ENCODE measurements at places on chromosomes 11 and 22. TPM values are rescaled to one million over a fixed set of nuclear protein-coding genes. Genes with fewer than 3 reads are reported as not detected.

GRCh38 chr11:42410251-42410955 lies 901.4 kb upstream of the API5 start:
- DNase-seq: no peak

- no peak for DNase-seq
Observed at GRCh38 chr22:28981818-28982499, 79.7 kb downstream of the C22orf31 start.

GRCh38 chr11:11476499-11476898 lies 123.4 kb upstream of the CSNK2A3 start:
- DNase-seq: no peak

DNA sequence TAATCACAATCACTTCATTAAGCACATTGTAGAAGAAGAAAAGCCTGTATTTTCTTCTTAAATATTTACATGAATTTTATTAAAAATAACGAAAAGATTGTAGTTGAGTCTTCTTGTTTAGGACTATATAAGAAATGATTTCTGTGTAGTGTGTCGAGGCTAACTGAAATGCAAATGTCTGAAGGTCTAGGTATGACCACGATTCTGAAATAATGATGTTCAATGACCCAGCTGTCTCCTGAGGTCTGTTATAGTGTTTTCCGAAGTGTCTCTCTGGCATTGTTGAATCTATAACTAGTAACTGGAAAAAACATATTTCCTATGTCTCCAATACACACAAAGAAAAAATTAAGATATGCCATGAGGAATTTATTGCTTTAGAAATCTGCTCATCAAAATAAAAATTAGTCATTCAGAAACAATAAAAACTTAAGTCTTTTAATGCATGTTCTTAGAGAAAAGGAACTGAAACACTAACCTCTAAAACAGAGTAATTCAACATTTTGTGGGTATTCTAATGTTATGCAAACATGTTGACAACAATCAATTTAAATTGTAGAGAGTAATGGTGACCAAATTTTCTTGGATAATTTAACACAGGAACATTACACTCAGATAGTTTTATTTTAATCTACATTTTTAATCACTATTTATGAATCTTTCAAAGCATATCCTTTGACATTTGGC lies 55.0 kb downstream of the CASP12 start:
- no peak for DNase-seq

DNA sequence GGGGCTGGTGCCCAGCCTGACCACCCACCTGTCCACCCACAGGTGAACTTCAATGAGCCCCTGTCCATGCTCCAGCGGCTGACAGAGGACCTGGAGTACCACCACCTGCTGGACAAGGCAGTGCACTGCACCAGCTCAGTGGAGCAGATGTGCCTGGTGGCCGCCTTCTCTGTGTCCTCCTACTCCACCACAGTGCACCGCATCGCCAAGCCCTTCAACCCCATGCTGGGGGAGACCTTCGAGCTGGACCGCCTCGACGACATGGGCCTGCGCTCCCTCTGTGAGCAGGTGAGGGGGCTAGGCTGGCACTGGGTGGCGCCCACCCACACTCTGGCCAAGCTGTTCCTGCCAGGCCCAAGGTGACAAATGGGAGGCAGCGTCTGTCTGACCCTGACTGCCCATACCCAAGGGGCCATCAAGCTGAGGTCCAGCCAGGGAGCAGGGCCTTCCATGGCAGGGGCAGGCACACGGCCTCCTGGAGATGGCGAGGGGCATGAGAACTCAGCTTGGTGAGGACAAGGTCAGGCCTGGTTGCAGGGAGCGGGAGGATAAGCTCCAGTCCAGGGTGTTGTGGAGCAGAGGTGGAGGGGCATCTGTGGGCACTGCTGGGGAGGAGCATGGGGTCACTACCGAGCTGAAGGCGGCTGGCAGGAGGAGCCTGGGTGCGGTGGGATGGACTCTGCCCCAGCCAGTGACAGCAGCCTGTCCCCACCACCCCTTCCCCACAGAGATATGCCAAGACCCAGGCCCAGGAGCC lies 77.7 kb downstream of the MORC2 start:
- DNase-seq: peak; percentile 82

- DNase-seq: no peak
Observed at GRCh38 chr22:45099961-45100360, 63.8 kb upstream of the NUP50 start.

- no peak for DNase-seq
Observed at GRCh38 chr11:128497061-128497775, 90.1 kb downstream of the ETS1 start.

- DNase-seq: no peak
Observed at GRCh38 chr11:75911459-75911858, 96.4 kb downstream of the UVRAG start.

- no peak for DNase-seq
Observed at GRCh38 chr11:28702871-28703270, 594.7 kb downstream of the METTL15 start.

- DNase-seq: no peak
Observed at GRCh38 chr11:102154806-102155205, 44.6 kb downstream of the YAP1 start.

- DNase-seq: no peak
Observed at GRCh38 chr22:47533961-47534803, 771.7 kb downstream of the TBC1D22A start.

GRCh38 chr22:38205261-38206128 lies 3.7 kb downstream of the MAFF start:
- no peak for DNase-seq

DNA sequence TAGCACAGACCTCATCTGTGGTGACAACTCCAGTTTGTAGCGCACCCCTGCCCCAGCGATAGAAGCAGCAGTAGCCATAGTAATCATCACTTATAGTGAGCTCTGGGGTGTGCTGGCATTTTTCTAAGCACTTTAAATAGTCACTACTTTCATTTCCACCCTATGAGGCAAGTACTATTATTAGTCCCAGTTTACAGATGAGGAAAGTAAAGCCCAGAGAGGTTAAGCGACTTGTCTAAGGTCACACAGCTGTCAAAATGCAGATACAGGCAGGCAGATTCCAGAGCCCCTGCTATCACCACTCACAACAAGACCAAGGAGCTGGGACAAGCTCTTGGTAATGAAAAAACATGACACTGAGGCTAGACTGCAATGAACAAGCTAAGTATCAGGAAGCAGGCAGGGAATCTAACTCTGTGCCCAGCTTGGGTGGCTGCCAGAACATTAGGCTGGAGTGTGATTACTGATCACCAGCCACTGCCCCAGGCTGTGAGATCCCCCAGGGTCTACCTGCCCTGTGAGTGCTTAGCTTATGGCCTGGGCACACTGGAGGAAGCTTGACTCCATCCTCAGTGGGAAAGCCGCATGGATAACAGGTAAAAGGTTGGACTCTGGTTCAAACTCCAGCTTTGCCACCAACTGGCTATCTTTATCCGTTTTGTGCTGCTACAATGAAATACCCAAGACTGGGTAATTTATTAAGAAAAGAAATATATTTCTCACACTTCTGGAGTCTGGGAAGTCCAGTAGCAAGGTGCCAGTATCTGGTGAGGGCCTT lies 561.1 kb downstream of the MN1 start:
- no peak for DNase-seq

DNA sequence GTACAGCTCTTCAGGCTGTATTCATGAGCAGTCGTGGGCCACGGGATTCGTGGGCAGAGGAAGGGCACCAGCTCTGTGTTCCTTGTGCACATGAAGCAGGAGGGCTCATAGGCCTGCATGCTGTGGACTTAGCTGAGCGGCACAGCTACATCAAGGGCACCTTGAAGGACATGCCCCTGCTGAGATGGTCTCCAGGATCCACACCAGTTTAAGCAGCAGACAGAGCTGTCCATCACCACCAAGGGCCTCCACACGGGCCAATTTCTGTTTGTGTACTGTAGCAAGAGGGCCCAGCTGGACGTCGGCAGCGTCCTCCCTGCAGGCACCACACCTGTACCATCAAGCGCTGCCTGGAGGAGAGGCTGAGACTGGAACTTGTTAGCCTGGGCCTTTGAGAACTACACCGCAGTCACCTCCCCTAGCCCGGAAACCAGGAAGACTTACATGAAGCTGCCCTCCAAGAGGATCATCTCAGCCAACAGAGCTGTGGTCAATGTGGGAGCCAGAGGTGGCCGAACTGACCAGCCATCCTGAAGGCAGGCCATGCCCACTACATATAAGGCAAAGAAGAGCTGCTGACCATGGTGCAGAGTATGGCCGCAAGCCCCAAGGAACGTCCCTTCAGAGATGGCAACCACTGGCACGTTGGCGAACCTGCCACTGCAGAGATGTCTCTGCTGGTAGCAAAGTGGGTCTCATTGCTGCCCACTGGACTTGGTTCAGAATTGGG lies 32.7 kb upstream of the GNB1L start:
- no peak for DNase-seq

DNA sequence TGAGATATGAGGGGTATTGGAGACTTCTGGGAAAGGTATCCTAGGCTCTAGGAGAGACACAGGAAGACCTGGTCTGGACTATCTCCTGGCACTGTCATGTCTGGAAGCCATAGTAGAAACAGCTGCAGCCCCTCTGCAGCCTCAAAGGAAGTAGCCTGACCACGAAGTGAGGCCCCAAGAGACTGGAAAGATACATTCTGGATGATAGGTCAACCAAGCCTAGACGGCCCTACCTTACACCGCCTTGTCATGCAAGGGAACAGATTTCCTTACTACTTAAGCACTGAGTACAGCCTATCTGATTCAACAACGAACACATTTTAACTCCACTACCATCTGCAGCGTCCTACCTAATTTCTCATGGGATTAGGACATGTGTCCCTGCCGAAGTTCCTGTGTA lies 31.1 kb downstream of the UQCR10 start:
- DNase-seq: no peak

GRCh38 chr11:118653684-118654390 lies 25.6 kb downstream of the TREH start:
- DNase-seq: no peak

DNA sequence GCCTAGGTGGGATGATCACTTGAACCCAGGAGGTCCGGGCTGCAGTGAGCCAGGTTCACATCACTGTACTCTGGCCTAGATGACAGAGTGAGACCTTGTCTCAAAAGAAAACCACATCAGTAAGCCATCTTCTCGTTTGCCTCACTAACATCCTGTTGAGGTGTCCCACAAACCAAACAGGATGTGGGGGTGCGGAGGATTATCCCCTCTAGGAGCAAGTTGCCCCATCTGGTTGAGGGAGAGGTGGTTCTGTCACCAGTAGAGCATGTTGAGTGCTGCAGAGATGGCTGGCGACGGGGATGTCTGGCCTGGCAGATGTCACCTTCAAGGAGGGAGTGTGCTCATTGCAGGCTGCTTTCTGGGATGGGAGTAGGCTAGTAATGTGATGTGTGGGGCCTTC lies 72.4 kb downstream of the ZNRF3 start:
- no peak for DNase-seq

- DNase-seq: no peak
Observed at GRCh38 chr22:45242778-45243191, 2.1 kb upstream of the KIAA0930 start.

GRCh38 chr11:72642884-72643522 lies 31.2 kb downstream of the PDE2A start:
- no peak for DNase-seq

DNA sequence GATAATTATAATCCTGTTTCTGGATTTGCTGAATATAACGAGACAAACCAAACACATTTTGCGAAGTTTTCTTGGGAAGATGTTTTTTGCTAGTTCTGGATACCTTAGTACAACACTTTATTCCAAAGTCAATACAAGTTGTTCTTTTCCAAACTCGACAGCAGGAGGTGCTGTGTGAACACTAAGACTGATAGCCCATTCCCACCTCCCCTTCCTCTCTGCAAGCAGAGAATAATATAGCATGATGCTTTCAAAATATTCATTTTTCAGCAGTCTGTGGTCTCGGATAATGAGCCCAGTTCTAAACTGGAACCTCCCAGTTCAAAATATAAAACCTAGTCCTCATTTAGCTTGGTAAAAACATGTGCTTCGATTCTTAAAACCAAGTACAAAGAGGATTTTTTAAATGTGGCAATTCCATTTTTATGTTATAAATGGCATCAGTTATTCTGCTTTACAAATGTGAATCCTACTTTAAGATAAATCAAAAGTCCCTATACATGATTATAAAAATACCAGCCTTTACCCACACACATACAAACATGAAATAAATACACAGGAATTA lies 129.1 kb downstream of the DCDC1 start:
- no peak for DNase-seq

- no peak for DNase-seq
Observed at GRCh38 chr11:62702246-62702645, 5.0 kb downstream of the BSCL2 start.

DNA sequence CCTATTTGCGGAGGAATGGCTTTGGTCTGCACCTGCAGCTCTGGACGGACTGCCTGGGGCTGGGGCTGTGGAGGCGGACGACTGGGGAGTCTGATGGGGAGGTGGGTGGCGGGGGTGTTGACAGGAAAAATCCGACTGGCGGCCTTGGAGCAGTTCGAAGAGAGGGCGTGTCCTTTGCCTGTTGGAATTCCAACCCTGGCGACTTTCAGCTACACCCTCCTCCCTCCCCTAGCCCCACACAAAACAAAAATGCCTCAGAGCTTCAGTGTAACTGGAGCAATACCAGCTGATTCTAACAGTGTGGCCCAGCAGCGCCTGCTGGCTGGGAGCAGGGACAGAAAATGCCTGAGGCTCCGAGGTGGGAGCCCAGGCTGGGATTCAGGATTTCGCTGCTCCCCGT lies 85.4 kb downstream of the ATXN10 start:
- no peak for DNase-seq

GRCh38 chr11:38305682-38306081 lies 1707.6 kb upstream of the RAG2 start:
- DNase-seq: no peak

DNA sequence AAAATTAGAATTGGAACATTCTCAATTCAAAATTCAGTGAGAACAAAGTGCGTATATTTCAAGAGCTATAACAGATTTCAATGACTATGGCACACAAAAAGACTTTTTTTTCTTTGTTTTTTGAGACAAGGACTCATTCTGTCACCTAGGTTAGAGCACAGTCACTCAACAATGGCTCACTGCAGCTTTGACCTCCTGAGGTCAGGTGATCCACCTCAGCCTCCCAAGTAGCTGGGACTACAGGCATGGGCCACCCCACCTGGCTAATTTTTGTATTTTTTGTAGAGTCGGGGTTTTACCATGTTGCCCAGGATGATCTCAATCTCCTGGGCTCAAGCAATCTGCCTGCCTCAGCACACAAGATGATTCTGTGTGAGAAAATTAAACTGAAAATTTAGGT lies 51.5 kb downstream of the PIK3C2A start:
- no peak for DNase-seq

The CCDC81 gene
- 0.64 TPM for total RNA-seq

The THRSP gene
- 9.2 TPM for total RNA-seq

The OR10A2 gene
- not detected for total RNA-seq

The OR8D4 gene
- total RNA-seq: not detected

The FIBIN gene
- 2.6 TPM for total RNA-seq

The CDC42BPG gene
- 0.55 TPM for total RNA-seq

The LIF gene
- total RNA-seq: 34.8 TPM

The F2 gene
- not detected for total RNA-seq

The CLTCL1 gene
- 10.9 TPM for total RNA-seq

The TNNT3 gene
- total RNA-seq: 22.9 TPM

The CASP12 gene
- 0.45 TPM for total RNA-seq

The SCGB1D2 gene
- not detected for total RNA-seq

The MMP13 gene
- total RNA-seq: not detected

The IFITM10 gene
- 1.5 TPM for total RNA-seq
